Stimulated activated CD8-positive, alpha-beta memory T cell treated with anti-CD3 and anti-CD28 coated beads, Interleukin-7, amount 100 ng/mL, for 1 hour (primary cell): ENCODE measurements at places on chromosomes 16 and 17.
A peak's percentile ranks its signal among the peaks of the same experiment; 100 is the strongest.

- DNase-seq = no peak
Measured at GRCh38 chr17:41970901-41971331, 4.3 kb downstream of the CNP start.

DNA sequence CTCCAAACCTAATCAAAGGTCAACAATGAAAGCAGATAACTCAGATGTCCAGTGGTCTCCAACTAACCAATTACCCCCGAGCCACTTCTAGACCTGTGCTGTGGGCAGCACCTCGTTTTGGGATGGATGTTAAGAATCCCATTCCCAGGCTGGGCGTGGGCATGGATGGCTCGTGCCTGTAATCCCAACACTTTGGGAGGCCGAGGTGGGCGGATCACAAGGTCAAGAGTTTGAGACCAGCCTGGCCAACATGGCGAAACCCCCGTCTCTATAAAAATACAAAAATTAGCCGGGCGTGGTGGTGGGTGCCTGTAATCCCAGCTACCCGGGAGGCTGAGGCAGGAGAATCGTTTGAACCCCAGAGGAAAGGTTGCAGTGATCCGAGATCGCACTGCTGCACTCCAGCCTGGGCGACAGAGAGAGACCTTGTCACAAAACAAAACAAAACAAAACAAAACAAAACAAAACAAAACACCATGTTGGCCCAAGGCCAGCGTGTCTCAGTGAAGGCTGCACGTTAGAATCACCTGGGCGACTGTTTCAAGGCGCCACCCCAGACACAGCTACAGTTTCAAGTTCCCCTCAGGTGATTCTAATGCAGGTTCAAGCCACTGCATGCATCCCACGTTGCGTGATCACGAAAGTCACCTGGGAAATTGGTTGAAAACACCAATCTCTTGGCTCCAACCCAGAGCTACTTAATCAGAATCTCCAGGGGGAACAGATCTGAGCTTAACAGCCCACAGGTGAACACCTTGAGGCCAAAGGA is 21.3 kb downstream of the COX4I1 start:
- no peak for DNase-seq

DNA sequence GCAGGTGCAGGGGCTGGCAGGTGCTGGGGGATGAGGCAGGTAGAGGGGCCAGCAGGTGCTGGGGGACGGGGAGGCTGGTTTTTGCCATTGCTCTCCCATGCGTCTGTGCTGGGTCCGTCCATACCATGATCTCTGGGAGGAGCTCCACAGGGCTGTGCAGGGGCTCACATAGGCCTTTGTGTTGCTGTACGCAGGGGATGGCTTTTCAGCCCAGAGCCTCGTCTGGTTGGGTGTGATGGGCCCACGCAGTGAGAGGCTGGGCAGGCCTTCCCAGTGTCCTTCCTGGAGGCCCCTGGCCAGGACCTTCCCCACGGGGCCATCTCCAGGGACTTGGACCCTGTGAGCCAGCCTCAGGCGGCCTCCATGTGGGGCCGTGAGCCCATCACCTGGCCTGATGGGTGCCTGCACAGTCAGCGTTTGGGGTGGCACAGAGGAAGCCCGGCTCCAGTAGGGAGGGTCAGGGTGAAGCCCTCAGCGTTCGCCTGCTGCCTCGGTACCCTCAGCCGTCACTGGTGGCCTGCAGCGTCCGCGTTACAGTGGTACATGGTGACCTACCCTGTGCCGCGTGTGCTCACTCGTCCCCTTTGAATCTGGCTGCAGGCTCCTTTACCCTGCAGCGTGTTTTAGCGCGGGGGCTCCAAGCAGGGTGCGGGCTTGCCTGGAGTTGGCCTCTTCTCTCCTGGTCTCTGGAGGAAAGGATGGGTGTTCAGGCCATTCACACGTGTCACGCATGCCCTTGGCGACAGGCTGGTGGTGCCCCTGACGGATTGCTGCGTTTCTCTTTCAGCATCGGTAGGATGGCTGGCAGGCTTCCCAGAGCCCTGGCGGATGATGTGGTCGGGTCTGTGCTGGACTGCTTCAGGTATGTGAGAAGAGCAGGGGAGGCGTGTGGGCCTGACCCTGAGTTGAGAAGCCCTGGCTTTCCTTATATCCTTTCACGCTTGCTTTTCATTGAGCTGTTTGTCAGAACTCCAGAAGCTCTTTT is 30.6 kb downstream of the ZNF750 start:
- no peak for DNase-seq

DNA sequence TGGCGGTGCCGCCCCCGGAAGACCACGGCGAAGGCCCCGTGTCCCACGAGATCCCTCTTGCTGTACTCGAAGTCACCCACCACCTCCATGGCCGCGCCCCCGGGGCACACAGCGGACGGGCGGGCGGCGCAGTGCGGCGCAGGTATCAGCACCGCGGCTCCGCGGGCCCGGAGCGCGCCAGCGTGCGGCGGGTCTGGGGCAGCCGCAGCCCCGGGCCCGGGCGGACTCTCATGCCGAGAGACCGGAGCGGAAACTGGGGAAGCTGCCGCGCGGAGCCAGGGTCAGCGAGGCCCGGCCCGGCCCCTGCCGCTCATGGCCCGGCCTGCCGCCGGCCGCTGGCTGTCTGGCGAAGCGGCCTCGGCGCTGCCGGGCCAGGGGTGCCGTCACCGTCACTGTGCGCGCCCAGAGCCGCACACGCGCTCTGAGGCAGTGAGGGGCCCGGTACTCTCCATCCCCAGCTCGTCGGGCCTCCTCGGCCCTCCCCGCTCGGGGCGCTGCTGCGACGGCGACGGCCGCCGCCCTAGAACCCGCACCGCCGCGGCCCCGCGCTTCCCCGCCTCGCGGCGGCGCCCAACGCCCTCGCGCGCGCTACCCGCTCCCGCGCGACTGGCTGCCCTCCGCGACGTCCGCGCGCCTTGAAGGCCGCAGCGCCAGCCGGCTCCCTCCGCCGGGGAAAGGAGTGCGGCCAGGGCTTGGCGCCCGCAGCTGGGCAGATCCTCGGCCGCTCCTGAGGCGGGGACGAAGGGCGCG is at the start of gene ULK2:
Gene ULK2 (minus strand): TSS at position 608 of the 750 bp plus-strand sequence. CDS start 519 bp downstream, at position 89.
- peak; percentile 12 for DNase-seq

GRCh38 chr17:71941920-71942319 is 178.9 kb upstream of the SOX9 start:
- DNase-seq = no peak

DNA sequence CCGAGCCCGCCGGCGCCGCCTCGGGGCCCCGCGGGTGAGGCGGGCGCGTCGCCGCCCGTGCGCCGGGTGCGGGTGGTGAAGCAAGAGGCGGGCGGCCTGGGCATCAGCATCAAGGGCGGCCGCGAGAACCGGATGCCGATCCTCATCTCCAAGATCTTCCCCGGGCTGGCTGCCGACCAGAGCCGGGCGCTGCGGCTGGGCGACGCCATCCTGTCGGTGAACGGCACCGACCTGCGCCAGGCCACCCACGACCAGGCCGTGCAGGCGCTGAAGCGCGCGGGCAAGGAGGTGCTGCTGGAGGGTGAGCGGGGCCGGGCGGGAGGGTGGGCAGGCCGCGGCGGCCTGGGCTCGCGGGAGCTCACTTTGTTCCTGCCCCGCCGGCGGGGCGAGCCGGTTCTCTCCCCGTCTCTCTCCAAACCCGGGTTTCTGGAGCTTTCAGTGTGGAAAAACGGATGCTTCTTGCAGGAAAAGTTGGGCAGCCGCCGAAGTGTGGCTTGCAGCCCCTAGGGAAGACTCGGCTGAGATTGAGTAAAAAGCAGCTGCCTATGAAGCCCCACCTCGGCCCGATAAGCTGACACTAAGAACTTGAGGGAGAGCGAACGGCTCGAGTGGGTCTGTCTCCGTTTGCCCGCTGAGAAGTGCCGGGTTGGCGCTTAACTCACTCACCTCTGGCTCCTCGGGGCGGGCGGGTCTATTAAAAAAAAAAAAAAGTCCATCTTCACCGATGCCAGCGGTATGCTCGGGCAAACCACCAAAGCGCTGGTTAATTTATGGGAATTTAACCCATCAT is 677 bp downstream of the SNTB2 start:
- peak; percentile 14 for DNase-seq

- no peak for DNase-seq
Measured at GRCh38 chr16:68105611-68106010, 20.4 kb downstream of the NFATC3 start.

GRCh38 chr17:53166731-53167130 is 656.0 kb upstream of the KIF2B start:
- no peak for DNase-seq

GRCh38 chr16:87263418-87264052 is 53.7 kb downstream of the C16orf95 start:
- DNase-seq = no peak

DNA sequence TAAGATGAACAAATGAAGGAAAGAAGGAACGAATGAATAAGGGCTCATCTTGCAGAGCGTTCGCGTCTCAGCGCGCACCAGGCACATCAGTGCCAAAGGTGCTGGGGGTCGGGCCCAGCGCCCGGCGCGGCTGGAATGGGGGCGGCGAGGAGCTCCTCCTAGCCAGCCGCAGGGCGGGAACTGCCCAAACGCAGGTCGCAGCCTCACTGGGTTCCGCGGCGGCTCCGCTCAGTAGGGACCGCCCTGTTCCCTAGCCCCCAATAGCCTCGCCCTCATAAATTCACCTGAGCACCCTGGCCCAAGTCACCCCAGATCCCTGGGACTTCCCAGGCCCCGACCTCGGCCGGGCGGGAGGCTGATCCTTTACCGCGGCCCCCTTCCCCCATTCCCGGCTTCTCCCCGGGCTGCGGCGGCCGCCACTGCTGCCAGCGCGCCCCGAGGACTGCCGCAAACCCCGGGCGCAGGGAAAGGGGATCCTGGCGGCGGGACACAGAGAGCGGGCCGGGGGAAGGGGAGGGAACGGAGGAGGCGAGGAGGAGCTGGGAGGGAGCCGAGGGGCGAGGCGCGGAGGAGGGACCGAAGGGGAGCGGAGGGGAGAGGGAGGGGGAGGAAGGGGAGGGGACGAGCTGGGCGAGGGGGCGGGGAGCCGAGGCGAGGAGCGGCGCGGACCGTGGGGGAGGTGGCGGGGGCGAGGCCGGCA is 377 bp upstream of the CRHR1 start:
- no peak for DNase-seq

- DNase-seq = no peak
Measured at GRCh38 chr17:7703584-7704479, 1.2 kb upstream of the EFNB3 start.

DNA sequence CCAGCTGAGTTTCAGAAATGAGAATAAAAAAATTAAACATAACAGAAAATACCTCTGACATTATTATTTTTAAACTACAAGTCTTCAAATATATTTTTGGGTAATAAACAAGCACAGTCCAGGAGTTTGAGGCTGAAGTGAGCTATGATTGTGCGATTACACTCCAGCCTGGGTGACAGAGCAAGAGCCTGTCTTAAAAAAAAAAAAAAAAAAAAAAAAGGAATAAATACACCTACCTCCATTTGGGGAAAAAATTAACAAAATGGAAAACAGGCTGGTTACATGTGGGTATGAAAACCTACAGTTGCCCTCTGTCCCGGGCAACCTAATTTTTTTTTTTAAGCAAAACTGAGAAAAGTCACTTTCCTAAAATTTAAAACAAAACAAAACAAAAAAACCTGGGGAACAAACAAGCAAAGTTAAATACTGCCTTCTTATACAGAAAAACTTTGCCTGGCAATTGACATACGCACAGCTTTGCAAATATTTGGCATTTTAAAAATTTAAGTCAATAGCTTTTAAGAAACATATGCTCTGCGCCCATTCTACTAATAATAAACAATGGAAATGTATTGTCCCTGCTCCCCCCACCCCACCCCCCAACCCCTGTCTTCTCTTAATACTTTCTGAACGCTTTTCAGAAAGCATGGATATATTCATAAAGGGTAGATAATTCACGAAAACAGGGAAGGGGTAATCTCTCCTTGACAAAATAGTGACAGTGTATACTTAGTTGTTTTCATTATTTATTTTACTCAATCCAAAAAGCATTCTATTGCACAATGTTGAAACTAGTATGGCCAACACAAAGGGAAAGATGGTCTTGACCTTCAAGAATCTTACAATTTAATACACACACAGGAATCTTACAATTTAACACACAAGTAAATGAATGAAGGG is 81.3 kb downstream of the STH start:
- no peak for DNase-seq

DNA sequence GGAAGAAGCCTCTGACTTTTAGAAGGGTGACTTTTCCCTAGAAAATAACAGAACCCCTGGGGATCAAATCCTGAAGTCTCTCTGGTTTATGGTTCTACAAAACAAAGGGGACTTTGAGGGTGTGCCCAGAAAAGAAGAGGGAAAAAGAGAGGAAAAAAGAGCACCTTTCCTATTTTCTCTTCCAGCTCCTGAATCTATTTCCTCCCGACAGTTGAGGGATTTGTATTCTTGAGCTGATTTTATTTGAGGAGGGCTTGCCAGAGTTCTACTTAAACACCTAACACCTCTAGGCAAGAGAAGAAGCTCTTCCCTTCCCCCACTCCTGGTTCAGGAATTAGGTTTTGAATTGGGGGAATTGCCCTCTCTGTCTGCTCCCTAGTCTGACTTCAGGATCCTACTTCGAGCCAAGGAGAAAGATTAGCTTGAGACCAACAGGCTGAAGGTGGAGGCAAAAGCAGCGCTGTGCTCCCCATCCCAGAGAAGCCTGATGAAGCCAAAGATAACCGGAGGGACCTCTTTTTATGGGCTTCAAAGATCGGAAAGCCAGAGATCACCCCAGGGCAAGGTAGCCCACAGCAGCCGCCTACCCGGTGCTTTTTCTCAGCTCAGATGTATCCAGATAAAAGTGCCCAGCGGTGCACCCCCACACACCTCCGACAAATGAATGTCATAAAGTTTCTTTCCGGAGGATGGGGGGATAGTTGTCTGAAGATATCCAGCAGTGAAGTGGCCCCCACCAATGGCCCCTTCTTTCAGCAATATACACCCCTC is 796 bp downstream of the HOXB3 start:
- DNase-seq = no peak

DNA sequence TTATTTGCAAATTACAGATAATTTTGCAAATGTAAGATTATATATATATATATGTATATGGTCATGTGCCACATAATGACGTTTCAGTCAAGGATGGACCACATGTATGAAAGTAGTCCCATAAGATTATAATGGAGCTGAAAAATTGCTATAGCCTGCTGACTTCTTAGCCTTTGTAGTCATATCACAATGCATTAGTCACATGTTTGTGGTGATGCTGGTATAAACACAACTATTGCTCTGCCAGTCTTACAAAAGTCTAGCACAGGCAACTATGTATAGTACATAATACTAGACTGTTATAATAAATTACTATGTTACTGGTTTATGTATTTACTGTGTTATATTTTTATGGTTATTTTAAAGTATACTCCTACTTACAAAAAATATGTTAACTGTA is 444.3 kb downstream of the KCNJ2 start:
- DNase-seq = no peak

DNA sequence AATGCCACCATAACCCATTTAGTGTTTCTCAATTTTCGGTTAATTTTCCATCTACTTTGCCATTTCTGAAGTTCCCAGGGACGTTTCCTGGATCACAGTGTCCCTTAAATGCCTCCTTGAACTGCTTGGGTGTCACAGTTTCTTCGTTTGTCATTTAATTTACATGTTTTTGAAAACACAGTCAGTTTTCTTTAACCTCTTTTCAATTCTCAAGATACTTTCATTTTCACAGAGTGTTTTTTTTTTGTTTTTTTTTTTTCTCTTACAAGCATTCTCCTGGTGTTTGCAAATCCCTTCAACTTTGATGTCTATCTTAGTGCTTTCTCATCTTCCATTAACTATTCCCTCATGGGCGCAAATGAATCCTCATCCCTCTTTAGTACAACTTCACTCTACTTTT is 283.7 kb downstream of the GRIN2A start:
- DNase-seq = no peak
